Activated T-cell treated with anti-CD3 and anti-CD28 coated beads, Interleukin-2, amount 50 U/mL, for 48 hours (primary cell): ENCODE measurements at places on chromosomes 7 and 10.

GRCh38 chr7:39094731-39095130 is 117.0 kb downstream of the POU6F2 start:
- no peak for DNase-seq

DNA sequence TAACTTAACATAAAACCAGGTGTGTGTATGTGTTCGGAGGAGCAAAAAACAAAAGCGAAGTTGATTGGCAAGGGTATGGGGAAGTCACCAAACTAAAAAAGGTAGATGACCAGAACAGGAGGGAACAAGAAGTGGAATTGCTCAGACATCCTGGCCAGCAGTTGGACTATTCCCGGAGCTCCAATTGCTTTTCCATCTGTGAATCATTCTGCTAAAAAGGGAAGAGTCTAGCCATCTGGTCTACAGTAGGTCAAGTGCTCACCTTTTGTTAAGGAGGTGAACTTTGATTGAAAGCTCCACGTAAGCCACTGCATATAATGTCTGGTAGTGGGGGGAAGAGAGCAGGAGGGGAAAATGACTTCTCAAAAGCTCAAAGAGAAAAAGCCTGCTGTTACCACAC is 50.0 kb upstream of the BET1 start:
- DNase-seq, result no peak

DNA sequence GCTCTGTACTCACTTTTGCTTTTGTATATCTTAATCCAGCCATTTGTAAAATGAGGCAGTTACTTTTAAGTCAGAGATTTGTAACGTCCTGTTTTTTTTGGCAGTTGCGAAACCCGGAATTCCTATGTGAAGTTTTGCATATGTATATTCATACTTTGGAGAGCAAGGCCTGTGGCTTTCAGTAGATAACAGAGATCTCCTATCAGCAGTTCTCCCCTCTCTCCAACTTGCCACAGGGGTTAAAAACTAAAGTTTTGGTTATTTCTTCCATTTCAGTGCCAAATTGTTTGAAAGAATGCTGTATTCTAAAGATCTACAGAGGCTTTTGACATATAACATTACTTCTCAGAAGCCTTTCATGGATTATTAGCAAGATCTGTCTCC is 102.4 kb downstream of the EXOC4 start:
- DNase-seq, result no peak

DNA sequence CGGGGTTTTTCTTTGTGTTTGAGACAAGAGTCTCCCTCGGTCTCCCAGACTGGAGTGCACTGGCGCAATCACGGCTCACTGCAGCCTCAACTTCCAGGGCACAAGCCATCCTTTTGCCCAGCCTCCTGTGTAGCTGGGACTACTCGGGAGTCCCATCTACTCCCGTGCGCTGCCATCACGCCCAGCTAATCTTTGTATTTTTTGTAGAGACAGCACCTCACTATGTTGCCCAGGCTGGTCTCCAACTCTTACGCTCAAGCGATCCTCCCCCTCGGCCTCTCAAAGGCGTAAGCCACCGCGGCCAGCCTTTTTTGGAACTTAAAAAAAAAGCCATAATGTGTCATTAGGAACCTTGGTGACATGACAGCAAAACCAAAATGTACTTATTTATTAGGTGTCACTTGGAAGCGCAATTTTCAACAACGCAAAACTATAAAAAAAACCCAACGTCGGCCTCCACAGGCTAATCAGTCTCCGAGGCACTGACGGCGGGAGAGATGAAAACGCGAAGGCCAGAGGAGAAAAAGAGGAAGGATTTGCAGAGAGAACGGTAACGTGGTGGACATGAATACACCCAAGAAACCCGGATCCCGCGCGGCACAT is 911 bp upstream of the HNRNPH3 start:
- peak; percentile 50 for DNase-seq

DNA sequence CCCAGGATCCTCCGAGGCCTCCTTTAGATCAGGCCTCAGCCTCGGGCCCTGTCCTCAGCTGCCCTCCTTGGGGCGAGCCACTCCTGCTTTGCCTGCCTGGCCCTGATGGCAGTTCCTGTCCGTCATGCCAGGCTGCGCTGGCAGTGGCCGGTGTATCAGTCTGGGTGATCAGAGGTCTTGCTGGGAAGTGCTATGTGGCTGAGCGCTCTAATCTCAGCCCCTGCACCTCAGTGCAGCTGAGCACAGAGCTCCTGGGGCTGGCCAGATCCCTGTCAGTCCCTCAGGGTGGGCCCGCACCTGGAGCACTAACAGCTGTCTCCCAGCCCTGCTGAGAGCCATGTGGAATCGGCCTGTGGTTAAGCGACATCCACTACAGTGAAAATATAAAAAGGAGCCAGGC is 14.8 kb upstream of the CFAP46 start:
- no peak for DNase-seq
